ENCODE measurements at places on chromosomes 3 and 15.

DNA sequence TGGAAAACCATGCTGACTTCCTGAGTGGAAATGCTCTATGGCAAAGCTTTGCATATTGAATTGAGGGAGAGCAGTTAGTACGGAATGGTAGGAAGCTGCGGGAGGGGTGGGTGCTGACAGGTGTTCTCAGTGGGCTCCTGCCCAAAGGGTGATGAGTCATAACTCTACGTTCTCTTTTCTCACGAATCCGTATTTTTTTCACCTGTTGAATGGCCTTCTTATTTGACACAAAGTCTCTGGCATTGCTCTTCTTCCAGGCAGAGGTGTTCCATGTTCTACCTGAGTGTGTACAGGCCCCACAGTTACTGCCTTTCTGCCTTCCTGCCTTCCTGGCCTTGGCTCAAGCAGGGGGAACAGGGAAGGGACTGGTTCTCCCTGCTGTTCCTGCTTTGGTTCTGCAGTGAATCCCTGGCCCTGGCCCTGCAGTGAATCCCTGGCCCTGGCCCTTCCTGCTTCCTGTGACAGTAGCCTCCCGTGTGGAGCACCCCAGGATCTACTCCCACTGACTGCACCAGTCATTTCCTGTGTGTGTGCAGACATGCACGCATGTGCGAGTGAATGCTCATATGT lies 31.9 kb downstream of the TRAK1 start:
- DNase-seq: no peak

DNA sequence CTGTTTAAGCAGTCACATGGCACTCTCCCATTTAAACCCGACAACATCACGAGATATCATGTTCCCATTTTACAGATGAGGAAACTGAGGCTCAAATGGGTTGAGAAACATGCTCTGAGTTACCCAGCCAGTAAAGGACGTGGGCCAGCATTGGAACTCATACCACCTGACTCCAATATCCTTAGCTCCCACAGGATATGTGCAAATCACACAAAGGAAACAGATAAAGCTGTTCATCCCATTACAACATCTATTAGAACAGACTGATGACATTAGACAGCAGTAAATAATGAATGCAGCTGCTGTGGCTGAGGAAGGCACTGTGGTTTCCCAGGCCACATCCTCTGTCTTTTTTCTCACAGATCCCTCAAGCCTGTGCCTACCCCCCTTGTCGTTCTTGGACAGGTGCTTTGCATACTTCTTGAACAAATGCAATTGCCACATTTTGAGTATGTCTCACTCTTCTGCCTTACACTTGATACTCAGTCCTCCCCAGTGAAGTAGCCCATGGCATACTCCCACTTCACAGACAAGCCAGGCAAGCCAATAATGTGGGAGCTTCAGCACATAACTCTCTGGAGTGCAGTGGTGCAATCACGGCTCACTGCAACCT lies 17.7 kb downstream of the FRMD4B start:
- no peak for DNase-seq

GRCh38 chr3:52374173-52374572 lies 58.1 kb downstream of the DNAH1 start:
- no peak for DNase-seq

DNA sequence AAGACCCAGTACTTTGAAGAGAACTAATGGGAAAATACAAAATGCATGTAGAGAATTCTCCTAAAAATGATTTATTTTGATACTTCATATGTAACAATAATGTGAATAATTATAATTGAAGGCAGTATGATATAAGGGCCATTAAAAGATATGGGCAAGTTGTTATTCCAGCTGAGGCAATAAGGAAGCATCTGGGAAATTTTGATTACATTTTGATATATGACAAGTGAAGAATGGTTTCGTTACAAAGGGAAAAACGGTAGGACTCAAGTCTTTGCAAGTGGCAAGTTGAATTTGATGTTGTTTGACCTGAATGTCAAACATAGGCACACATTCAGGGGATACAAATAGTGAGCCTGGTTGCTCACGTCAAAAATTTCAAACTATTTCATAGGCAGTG lies 137.9 kb upstream of the TP63 start:
- DNase-seq: no peak

DNA sequence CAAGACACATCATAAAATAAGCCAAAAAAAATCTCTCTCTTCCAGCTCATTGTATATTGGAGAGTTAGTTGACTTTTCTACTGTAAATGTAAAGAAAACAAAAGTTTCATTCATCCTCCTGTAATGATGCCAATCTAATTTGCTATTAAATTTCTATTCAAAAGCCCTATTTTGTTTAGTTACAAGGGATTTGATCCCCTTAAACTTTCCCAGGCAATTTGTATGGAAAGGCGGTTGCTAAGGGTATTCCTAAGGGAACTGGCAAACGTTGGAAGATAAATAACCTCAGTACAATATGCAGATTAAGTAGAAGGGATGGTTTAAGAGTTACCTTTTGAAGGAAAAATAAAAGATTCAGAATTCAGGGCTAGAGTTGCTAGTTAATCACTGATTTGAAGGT lies 352.7 kb downstream of the TIGIT start:
- no peak for DNase-seq

DNA sequence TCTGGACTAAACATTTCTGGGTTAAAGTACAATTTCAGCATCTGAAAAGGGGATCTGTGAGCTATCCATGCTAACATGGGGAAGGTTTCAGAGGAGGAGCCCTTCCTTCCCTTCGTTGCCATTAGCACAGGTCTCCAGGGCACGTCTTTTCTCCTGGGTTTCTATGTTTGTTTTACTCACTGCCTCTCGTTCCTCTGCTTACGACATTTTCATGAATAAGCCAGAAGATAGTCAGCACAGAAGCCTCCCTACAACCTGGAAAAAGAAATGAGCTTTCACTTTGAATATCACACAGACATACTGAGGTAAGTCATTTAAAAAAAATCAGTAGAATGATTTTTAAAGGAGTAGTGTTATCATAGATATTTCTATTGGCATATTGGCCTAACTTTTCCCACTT lies 117.2 kb upstream of the KCNMB2 start:
- DNase-seq: no peak

DNA sequence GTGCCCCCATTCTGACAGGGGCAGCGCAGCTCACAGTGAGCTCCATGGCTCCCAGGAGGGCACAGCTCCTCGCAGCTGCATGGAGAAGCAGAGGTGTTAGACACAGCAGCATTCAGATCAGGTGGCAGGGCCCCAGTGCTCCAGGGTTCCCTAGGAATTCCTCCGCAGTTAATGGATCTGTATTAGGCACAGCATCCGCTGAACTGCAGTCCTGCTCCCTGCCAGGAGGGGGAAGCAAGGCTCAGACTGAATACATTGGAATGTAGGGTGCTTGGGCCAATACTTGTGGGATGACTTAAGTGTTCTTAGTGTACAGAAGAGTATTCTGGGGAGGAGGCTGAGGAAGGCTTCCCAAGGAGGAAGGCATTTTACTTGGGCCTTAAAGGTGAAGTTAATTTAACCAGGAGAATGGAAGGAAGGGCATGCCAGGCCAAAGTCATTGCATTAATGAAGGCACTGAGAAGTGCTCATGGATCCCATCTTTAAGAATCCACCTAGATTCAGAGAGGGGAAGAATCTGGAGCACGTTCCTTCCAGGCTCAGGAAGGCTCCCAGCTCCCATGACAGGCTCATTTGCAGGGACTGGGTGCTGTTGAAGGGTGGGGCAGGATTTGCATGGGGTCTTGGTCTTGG lies 111.6 kb downstream of the RAB11A start:
- no peak for DNase-seq

GRCh38 chr3:137687181-137687879 lies 76.8 kb upstream of the SOX14 start:
- DNase-seq: no peak

- no peak for DNase-seq
Measured at GRCh38 chr15:72919936-72920465, 132.3 kb upstream of the NEO1 start.

DNA sequence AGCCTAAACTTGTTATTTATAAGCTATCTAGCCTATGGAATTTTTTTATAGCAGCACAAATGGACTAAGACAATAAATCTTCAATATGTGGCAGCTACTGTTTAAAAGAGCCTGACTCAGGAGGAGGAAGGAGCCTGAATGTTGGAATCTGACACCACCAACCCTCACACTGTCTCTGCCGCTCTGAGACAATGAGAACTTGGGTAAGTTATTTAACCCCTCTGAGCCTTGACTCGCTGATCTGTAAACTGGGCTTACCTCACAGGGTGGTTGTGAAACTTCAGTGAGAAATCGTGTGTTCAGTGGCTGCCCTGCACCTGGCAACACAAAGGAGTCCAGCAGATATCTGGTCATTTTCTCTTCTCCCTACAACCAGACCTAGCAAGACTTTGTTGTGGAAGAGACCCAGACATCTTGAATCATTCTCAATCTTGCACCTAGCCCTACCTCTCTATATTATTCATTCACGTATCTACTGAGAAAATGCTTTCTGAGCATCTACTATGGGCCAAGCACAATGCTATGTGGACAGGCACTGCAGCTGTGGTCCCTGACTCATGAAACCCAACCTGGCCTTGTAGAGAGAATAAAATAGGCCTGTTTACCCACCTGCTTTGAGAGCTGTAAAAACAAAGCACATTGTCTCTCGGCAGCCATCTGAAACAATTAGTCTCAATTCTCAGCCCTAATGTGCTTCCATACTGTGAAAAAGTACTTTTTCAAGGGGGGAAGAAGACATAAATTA lies 81.9 kb upstream of the SLC25A36 start:
- DNase-seq: no peak

DNA sequence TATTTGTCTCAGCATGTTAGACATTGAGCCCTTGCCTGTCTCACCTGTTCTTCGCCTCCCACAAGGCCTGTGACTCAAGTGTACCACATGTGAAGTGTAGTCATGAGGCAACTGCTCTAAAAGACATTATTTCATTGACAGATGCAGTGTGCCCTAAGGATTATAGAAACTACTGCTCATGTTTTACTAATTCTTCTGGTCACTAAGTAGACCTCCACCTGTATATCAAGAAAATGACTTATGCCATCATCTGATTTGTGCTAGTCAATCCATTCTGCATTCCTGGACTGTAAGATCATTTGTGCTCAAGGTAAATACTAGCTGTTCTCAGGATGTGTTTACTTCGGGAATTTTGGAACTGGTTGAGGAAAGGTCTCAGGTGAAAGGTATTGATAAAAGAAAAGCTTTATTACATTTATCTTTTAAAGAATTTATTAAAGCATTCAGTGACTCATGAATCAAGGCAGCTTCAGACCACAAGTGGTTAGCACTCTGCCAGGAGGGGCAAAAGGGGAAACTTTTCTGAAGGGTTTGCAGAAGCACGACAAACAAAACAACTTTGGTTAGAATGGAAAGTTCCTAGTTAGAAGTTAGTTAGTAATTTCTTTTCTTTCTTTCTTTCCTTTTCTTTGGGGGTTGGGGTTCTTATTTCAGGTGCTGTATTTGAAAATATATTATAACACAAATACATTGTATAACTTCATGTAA lies 465.3 kb upstream of the CBLB start:
- DNase-seq: no peak

DNA sequence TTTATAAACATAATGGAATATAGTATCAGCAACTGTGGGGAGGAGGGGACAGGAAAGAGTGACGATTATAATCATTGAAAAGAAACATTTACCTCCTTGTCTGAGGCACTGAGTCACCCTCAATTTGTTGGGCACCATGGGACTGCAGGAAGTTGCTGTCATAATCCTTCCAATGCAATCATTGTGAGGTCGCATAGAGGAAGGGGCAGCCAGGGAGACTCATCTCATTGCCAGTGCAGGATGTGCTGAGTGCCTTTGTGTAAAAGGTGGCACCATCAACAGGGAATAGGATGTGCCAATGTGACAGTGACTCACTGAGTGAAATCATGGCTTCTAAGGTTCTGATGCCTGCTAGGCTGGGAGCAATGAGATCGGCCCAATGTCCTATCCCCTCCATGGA lies 300.4 kb upstream of the ADAMTS9 start:
- DNase-seq: no peak

DNA sequence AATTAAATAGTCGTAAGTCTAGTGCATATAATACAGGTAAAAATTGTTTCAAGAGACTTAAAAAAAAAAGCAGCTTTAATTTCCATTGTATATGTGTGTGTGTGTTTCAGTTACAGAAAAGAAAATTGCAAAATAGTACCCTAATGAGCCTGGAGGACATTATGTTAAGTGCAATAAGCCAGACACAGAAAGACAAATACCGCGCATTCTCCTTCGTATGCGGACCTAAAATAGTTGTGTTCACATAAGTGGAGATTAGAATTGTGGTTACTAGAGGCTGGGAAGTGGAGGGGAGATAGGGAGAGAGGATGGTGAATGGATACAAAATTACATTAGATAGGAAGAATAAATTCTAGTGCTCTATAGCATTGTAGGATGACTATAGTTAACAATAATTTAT lies 3.6 kb downstream of the MESD start:
- DNase-seq: no peak

DNA sequence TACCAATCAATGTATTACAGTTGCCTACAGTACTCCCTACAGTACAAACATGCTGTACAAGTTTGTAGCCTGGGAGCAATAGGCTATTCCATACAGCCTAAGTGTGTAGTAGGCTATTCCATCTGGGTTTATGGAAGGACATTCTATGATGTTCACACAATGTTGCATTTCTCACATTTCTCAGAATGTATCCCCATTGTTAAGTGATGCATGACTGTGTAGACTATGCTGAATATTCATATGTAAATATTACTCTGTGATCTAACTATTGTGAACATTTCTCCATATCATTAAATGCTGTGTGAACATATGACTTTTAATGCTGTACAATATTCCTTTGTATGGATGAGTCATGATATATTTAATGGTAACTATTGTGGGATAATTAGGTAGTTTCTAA lies 139.2 kb upstream of the ADAMTS9 start:
- DNase-seq: no peak

GRCh38 chr3:101043687-101044078 lies 50.5 kb upstream of the ABI3BP start:
- DNase-seq: no peak

GRCh38 chr15:88246666-88247446 lies 9.7 kb downstream of the NTRK3 start:
- DNase-seq: peak; percentile 61

All from T-helper 9 cell (primary cell).